ENCODE measurements at places on chromosomes 2 and 18.
A peak's percentile ranks its signal among the peaks of the same experiment; 100 is the strongest.

DNA sequence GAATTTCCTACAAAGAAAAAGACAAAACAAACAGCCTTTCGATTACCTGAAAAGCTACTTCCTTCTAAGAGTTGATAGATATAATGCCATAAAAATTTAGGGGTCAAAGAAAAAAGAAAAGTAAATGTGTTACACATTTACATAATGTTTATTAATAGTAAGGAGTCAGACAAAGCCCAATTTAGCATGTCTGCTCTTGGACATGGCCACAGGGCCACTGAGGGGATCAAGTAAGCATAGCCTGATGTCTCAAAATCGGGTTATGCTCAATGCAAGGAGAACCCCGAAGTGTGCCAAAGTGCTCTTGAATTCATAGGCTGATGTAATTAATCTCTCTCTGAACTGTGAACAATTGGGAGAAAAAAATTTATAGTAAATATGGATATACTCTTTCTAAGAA is 61.6 kb downstream of the RTN4 start:
- DNase-seq: no peak

- no peak for DNase-seq
These were observed 368.8 kb downstream of the NUP35 start for GRCh38 chr2:183493040-183493439.

DNA sequence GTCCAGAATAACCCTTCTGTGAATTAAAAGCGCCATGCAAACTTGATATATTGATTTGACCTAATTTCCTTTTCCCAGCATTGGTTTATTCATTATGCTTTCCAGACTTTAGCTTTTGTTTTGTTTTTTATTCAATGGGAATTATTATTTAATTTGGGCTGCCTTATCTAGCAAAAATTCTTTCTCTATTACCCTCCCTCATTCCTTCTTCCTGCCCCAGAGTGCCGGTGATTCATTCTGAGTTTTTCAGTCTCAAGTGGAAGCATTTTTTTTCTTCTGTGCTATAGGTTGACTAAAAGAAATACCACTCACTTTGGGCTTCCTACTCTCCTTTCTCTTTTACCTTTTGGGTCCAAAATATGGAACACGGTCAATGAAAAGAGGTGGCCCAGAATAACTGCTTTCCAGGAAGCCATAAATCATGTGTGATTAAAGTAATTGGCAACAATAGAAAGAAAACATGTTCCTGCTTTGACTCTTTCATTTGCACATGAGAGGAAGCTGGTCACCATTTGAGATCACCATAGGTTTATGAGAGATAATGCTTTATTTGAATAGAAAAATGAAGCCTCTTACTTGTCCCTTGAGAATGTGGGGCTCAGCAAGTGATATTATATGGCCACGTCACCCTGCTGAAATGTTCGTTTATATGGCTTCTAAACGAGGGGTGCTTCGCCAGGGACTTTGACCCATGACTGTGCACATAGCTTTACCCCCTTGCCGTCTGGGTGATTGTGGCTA is 422.8 kb upstream of the ZEB2 start:
- peak; percentile 53 for DNase-seq

DNA sequence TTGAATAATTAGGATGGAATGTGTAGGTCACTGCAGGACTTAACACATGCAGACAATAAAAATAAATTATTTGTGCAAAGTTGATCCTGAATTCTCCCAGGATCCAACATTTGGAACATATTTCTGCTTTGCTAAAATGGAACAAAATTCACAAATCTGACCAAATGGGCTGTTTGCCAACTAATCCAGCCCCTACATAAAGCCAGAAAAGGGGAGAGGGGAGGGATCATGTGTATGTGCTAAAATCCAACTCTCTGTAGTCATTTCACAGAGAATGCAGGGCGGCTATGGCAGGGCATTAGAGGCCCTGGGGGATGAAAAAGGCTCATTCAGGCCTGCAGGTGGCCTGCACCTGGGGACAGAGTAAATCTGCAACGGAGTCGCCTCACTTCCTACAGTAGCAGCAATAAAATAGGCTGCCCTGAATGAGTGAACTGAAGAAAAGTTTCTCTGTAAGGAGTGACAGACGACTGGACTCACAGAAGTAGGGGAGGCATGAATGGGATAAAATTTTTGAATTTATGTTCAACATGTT is 4.0 kb upstream of the ZFP36L2 start:
- no peak for DNase-seq
